Posterior cingulate gyrus (tissue), 11 donors: ENCODE measurements at places on chromosomes 3 and 15.
A peak's percentile ranks its signal among the peaks of the same experiment; 100 is the strongest.

DNA sequence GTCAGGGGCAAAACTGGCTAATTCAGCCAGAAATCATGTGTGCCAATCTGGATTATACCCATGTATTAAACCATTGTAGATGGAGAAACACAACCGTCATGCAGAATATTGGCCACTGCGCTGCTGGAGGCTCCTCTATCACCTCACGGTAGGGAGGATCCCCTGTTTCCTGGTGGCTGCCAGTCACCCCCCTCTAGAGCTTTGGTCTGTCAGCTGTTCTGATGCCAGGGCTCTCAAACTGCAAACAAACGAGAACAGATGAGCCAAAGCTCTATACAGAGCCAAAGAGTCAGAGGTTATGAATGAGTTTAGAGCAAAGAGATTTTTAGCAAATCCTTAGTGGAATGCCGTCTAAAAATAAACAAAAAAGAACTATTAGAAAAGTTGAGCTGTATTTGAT lies 62.5 kb downstream of the IL20RB start:
- no peak for DNase-seq

- peak; percentile 17 for DNase-seq
Measured at GRCh38 chr3:13106308-13107001, 33.2 kb upstream of the IQSEC1 start.

DNA sequence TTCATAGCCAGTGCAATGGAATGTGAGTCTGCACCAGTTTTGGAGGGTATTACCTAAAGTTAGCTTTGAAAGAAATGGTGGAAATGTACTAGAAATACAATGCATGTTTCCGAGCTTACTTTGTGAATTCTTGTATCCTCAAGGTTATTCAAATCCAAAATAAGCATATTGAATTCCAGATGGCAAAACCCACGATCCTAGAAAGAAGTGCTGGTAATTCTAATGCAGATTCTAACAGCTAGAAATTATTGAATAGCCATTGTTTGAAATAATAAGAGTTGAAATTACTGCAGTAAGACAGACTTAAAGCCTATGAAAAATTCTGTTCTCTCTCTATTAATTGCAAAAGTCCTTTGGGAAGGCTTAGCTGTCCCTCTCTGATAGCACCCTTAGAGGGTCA lies 258.4 kb downstream of the CHL1 start:
- DNase-seq: no peak

DNA sequence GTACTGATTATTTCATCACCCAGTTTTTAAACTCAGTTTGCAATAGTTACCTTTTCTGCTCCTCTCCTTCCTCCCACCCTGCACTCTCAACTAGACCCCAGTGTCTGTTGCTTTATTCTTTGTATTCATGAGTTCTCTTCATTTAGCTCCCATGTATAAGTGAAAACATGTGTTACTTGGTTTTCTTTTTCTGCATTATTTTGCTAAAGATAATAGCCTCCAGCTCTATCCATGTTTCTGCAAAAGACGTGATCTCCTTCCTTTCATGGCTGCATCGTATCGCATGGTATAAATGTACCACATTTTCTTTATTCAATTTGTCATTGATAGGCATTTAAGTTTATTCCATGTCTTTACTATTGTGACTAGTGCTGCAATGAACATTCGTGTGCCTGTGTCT lies 79.0 kb downstream of the NAALADL2 start:
- no peak for DNase-seq

DNA sequence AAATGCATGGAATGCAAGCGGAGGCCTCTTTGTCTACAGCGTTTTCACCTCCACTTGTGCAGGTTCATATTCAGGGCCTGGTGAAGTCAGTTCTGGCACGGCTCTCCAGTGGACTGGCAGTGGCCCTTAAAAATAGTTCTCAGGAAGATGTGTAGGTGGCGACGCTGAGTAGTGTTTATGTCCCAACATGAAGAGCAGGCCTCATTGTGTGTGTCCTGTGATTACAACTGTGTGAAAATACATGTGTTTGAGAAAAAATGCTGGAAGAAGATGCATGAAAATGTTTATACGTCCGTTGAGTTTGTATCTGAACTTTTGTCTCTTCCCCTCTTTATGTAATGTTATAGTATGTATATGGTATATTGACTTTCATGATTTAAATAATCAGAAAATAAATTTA lies 7.2 kb downstream of the LIPC start:
- DNase-seq: no peak

- no peak for DNase-seq
Measured at GRCh38 chr15:45391746-45392583, 13.6 kb upstream of the GATM start.

DNA sequence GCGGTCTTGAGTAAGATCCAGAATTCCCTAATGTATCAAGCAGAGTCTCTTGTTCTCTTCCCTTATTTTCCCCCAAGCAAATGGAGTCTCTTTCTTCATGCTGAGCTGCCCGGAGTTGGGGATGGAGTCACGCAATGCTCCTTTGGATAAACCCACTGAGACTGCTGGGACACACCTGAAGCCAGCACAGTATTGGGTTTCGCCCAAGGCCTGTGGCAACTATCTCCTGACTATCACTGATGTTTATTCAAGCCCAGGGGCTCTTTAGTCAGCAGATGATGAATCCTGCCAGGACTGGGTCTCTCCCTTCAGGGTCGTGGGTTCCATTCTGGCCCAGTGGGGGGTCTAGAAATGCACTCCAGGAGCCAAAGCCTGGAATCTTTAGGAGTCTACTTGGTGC lies 11.3 kb downstream of the USF3 start:
- no peak for DNase-seq

- peak; percentile 98 for DNase-seq
Measured at GRCh38 chr15:31365655-31366127, 39.1 kb downstream of the KLF13 start.

DNA sequence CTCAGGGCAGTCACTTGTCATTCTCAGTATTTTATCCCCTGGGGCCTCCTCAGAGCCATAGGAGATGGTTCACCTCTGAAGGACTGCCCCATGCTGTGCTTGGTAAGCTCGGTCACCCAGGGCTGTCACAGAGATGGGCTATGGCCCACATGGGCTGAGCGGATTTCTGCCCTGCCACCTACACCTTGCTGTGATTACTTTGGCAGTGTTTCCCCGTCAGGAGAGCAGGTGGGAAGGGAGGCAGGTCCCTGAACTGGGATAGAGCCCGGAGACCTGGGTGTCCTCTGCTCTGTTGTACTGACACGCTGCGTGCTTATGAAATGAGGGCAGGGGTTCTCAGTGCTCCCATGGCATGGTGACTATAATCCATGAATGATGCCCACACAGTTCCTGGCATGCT lies 48.9 kb downstream of the APBA2 start:
- DNase-seq: no peak

- DNase-seq: no peak
Measured at GRCh38 chr15:49464522-49464921, 41.5 kb downstream of the FGF7 start.

- no peak for DNase-seq
Measured at GRCh38 chr15:52124270-52124880, 11.8 kb upstream of the BCL2L10 start.

- no peak for DNase-seq
Measured at GRCh38 chr3:62493109-62493801, 119.9 kb upstream of the FEZF2 start.

DNA sequence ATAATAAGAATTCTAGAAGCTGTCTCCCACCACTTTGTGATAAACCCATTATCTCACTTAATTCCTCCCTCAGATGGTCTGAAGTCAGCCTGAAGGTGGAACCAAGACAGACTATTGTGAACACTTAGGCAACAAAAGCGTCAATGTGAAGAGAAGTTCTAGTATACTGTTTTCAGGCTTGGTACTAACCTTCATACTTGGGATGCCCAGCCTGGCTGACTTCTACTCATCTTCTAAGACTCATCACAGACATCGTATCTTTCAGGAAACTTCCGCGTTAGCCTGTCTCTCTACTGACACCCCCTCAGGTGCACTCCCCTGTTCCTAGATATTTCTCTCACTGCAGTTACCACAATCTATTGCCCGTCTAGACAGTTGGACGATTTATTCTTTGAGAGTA lies 201.2 kb downstream of the SATB1 start:
- DNase-seq: no peak

DNA sequence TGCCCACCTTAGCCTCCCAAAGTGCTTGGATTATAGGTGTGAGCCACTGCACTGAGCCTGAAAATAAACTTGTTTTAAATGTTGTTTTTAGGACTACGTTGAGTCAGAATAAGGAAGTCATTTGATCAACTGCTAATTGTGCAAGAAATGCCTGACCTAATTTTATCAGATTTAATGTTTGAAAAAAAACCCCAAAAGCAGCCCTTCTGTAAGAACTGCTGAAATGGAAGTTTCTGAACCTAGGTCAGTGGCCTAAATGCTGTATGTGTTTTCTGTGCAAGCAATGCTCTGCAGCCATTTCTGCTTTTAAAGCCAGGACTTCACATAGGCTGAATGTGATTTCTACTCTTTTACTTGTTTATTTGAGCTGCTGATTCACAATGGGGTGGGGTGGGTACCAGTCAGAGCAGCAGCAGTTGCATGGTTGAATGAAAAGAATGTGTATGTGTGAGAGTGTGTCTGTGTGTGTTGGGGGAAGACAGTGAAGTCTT lies 6.6 kb downstream of the GPX1 start:
- DNase-seq: no peak

DNA sequence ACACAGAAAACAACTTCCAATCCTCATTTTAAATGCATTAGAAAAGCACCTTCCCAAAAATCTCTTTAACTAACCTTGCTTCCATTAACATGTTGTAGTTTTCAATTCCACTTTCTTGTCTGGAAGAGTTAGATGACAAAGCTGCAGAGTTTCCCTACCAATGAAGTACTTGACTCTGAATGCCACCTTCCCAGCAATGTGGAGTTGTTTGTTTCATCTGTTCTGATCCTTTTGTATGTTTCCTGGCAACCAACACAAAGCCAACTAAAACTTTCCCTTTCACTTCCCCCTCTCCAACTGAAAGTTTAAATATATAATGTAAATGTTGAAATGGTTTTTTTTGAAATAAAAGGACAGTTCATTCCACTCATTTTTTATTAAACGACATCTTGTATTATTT lies at the start of gene WDR49:
WDR49 (minus strand) TSS at position 183 of the 400 bp plus-strand sequence. CDS start 517 bp downstream, outside the sequence.
- DNase-seq: no peak

DNA sequence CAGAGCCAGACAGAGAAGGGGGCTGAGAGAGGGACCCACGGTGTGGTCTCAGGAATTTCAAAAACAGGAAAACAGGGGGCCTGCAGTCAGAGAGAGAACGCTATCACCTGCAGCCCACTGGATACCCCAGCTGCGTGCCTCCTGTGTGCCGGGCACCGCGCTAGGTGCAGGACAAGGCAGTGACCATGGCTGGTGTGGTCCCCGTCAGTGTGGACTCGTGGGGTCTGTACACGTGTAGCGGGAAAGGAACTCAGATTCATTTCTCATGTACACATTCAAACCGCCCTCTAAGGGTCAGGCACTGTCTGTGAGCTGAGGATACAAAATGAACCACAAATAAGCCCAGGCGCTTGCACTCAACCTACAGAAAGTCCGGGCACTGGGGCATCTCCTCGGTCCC lies 20.9 kb downstream of the SSUH2 start:
- DNase-seq: no peak
